ENCODE measurements at places on chromosomes 12 and 14.

GRCh38 chr14:94679106-94679810, 67.1 kb downstream of the SERPINA3 start:
- no peak for DNase-seq

GRCh38 chr12:15862840-15863239, 19.3 kb upstream of the STRAP start:
- no peak for DNase-seq

GRCh38 chr14:96965885-96966595, 168.9 kb downstream of the VRK1 start:
- DNase-seq: no peak

- no peak for DNase-seq
Measured at GRCh38 chr12:11917501-11917900, 153.2 kb upstream of the BCL2L14 start.

GRCh38 chr12:27385766-27386564, 53.3 kb downstream of the BMAL2 start:
- no peak for DNase-seq

GRCh38 chr14:79643132-79643531, 568.2 kb downstream of the DIO2 start:
- DNase-seq: no peak

GRCh38 chr12:42935756-42936155, 346.2 kb upstream of the PRICKLE1 start:
- DNase-seq: no peak

- no peak for DNase-seq
Measured at GRCh38 chr12:54937376-54937775, 47.2 kb downstream of the TESPA1 start.

DNA sequence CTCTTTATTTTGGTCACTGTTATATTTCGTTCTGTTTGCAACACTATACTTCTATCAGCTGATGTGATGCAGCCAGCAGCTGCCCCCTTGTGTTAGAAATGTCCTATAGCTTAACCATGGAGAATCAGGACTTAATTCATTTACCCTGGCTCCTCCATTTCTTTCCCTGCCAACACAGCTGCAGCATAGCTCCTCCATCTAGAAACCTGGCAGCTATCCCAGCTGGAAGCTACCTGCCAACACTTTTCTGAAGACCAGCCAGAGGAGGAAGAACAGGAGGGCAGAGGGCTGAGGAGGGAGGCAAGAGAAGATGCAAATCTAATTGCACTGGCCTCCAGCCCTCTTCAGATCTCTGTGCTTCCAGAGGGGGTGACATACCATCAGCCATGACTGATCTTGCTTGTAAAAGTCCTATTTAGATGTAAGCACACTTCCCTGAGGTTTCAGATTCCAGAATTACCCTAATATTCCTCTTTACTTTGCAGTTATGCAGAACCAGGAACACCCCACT, 156.8 kb upstream of the TMEM260 start:
- DNase-seq: peak; percentile 80

DNA sequence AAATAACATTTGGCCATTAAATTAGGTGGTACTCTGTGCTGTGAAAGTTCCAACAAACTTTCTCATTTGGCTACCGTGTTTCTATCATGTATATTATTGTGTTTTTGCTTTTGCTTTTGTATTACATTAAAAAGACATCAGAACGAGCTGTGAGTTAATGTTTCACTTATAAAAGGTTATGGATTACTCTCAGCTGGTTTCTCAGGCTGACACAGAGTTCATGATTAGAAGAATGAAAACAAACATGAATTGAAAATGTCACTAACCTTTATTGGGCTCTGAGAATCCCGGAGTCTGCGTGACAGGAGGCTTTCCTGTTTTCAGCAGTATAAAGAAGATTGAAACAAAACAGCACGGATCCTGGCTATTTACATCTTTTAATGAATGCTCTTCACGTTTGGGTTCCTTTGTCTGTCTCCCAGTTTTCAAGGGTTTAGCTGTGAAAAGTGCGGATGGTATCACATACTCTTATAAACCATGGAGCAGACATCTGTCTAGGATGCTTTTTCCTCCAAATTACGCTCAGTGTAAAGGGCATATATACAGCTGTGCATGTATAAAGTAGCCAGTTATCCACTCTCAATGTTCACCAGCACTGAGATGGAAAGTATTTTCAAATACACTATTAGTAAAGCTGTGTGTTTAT, 153.6 kb downstream of the PTCSC3 start:
- no peak for DNase-seq

- no peak for DNase-seq
Measured at GRCh38 chr14:67440513-67440912, 28.5 kb upstream of the PLEK2 start.

DNA sequence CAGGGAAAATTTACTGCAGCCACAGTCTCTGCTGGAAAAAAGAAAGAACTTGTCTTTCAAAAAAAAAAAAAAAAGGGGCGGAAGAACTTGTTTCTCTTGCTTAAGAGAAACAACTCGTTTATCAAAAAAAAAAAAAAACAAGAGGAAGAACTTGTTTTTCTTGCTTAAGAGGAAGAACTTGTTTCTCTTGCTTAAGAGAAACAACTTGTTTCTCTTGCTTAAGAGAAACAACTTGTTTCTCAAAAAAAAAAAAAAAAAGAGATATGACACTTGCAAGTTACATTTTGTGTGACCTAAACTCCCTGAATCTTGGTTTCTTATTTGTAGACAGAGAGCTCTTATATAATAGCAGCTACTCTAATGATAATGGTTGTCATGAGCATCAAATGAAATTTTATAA, 44.7 kb upstream of the USP15 start:
- peak; percentile 80 for DNase-seq

- no peak for DNase-seq
Measured at GRCh38 chr12:45849289-45849688, 119.8 kb downstream of the ARID2 start.

GRCh38 chr12:64273527-64274403, 51.7 kb upstream of the KICS2 start:
- DNase-seq: peak; percentile 57

GRCh38 chr12:112988224-112988623, 9.9 kb downstream of the OAS2 start:
- no peak for DNase-seq

GRCh38 chr12:591167-592023, 71.8 kb downstream of the NINJ2 start:
- DNase-seq: peak; percentile 99
